Astrocyte of the cerebellum (primary cell): ENCODE measurements at places on chromosomes 3 and 15.

GRCh38 chr3:14516738-14517345 is 23.3 kb downstream of the GRIP2 start:
- no peak for DNase-seq

DNA sequence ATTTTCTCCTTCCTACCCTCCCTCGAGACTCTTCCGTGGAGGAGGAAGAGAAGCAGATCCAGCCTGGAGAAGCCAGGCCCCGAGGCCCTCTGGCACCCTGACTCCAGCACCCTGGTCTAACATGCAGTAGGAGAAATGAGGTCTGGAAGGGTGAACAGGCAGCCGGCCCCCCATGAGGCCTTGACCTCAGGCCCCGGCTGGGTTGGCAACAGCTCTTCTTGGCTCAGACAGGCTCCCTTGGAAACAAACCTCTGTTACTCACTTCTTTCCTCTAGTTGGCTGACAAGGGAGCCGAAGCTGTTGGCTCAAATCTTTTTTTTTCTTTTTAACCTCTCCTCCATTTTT is 73.4 kb downstream of the CPN2 start:
- peak; percentile 71 for DNase-seq

DNA sequence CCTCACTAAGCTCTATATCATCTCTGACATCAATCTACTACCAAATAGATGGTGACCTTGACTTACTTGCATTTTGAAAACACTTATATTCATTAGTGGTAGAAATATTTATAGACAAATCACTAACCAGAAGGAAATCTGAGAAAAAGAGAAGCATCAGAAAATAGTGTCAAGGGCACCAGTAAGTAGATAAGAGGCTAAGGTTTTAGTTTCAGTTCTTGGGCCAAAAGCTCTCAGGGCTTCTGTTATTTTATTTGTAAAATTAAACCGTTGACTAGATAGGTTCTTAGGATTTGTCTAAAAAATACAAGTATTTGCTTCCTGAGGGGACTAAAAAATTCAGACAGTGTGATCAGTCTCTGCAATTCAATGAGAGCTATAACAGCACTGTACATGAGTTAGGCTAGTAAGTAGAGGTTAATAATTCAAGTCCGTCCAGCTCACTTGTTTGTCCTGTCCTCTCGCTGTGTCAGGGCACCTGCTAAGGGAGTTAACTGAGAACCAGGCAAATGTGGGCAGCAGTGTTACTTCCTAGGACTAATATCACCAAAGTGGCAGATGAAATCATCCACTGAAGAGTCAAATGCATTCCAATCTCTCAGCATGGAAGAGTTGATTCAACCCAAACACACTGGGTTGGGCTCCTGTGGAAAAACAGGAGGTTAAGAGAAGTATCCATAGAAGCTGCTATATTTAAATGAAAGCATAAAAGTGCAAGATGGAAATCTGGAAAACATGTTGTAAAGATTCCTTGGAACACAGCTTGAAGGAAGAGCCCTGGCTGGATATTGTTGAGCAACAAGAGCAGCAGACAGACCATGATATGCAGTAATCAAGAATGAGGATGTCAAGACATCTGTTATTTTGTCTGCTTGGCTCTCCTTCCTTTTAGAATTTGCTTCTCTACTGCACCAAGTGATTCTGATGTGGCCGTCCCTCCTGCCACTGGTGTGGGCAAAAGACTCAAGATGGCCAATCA is 134.9 kb upstream of the ZBTB20 start:
- no peak for DNase-seq

GRCh38 chr3:9373465-9373864 is 10.6 kb downstream of the THUMPD3 start:
- no peak for DNase-seq

DNA sequence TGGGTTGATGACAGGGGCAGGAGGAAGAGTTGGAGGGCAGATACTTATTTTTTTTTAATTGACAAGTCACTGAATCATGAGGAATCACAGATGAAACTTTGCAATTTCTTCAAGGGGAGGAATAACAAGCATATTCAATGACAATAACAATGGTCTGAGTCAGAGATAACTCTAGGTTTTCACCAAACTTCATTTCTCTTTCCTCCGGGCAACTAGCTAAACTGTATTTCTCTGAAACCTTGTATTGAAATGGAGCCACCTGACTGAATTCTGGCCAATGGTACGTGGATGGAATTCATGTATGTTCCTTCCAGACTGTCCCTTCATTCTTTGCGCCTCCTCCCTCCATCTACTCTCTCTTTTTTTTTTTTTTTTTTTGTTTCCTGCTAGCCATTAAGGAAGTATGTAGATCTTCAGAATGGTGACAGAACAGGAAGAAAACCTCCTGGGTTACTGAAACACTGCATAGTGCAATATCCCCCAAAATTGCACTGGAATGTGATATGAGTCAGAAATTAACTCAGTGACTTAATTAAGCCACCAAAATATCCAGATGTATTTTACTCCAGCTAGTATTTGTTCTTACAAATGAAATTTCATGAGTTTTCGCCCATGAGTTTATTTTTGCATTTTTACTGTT is 495.4 kb downstream of the OTOL1 start:
- no peak for DNase-seq

- DNase-seq, result no peak
Observed at GRCh38 chr15:81111018-81111417, 23.1 kb upstream of the CFAP161 start.

- DNase-seq, result no peak
Observed at GRCh38 chr3:61715886-61716527, 154.6 kb downstream of the PTPRG start.

GRCh38 chr3:4247391-4247790 is 55.8 kb upstream of the SETMAR start:
- no peak for DNase-seq

GRCh38 chr3:182115328-182116015 is 403.7 kb downstream of the SOX2 start:
- DNase-seq, result peak; percentile 60

DNA sequence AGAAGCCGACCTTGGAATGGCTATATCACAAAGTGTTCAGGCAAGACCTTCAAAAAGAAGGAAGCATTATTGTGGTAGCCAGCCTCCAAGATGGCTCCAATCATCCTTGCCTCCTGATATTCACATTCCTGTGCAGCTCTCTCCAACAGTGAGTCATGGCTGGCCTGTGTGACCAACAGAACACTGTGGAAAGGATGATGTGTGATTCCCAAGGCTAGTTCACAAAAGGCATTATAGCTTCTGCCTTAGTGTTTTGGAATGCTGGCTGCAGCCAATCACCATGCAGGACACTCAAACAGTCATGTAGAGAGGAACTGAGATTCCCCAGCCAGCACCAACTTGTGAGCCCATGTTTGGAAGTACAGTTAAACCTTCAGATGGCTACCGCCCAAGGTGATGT is 102.6 kb downstream of the EFL1 start:
- peak; percentile 80 for DNase-seq

DNA sequence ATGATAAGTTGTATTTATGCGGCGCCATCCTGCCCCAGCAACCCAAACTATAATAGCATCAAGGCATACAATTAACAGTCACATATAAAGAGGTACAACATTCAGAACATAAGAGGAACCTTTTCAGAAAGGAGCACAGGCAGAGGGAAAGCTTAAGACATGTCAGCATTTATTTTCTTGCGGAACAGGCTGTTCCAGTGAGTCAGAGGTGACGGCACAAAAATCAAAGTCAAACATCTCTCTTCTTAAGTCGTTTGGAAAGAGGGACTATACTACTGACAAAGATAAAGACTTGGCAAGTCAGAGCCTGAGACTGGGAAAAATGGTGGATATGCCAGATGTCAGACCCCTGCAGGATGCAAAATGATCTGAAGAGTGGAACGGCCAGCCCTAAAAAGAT is 128.4 kb downstream of the CTNNB1 start:
- no peak for DNase-seq

GRCh38 chr15:35487417-35487816 is 58.5 kb downstream of the DPH6 start:
- DNase-seq, result no peak

DNA sequence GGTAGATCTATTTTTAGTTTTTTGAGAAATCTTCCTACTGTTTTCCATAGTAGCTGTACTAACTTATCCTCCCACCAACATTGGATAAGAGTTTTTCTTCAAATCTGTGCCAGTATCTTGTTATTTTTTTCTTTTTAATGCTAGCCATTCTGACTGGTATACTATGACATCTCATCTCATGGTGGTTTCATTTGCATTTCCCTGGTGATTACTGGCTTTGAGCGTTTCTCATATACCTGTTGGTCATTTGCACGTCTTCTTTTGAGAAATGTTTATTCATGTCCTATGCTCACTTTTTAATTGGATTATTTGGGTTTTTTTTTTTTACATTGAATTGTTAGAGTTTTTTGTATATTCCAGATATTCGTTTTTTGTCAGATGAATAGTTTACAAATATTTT is 398.1 kb downstream of the OCA2 start:
- no peak for DNase-seq

DNA sequence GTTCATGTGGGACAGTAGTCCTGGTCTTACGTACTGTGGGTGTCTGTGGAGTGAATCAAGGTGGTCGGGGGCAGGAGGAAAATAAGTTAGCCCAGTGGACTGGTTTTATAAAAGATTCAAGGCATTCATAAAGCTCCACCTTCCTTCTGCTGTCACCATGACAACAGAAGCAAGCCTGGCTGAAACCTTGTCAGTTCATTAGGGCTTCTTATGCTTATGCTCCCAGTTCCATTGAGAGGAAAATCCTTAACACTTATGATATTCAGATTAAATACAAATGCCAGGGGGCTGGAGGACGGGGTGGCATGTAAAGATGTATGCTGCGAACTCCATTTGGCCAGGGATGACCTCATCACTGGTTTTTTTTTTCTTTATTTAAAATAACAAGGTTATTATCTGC is 283.1 kb upstream of the ATP10A start:
- DNase-seq, result no peak

DNA sequence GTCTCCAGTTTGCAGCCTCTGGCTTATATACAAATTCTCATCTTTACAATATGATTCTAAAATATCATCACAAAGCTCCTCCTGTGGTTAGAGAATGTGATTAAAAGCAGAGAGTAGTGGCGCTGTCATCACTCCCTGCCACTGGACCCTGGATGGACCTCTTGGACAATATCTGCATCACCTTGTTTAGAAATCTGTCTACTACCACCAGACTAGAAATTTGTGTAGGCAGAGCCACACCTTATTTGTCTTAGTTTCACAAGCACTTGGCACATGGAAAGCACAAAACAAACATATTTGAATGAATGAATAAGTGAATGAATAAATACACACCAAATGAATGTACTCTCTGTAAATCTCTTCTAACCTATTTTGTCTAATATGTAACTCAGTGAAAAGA is 68.1 kb downstream of the IMPG2 start:
- DNase-seq, result no peak
